ENCODE measurements at places on chromosomes 7 and 10.

- no peak for DNase-seq
Observed at GRCh38 chr7:5500777-5501350, 77.2 kb upstream of the TNRC18 start.

DNA sequence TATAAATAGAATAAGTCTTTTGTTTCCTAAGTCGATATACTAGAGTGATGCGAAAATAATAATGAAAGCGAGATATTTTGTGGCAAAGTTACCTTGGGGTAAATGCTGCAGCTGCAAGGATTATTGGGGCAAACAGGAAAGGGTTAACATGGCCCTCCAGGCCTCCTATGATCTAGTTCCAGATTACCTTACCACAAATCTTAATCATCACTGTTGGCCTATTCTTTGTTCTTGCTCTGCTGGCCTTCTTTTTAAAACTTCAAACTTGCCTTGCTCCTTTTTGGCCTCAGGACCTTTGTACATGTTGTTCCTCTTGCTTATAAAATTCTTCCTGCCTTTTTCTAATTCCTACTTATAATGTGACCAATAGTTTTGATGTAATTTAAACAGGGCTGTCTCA is 81.5 kb downstream of the SEMA3C start:
- DNase-seq = no peak

DNA sequence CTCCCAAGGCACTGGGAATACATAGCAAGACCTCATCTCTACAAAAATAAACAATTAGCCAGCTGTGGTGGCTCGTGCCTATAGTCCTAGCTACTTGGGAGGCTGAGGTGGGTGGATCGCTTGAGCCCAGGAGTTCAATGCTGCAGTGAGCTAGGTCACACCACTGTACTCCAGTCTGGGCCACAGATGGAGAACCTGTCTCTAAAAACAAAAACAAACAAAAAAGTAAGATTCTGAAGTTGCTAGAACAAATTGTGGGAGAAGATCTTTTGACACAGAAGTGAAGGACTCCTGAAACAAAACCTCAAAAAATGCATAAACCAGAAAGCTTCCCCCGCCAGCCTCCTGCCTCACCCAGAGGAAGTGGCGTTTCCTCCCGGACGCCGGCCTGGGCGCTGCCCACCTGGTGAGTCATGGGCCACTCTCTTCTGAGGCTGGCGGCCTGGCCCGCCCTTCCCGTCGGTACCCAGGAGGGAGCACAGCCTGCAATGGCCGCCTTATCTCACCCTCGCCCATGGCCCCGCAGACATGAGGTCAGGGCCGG is 25.4 kb upstream of the ELN start:
- DNase-seq = peak; percentile 56

- peak; percentile 79 for DNase-seq
Observed at GRCh38 chr10:12780634-12781601, 220.6 kb downstream of the CCDC3 start.

- DNase-seq = no peak
Observed at GRCh38 chr10:6388261-6388893, 185.6 kb downstream of the PFKFB3 start.

- no peak for DNase-seq
Observed at GRCh38 chr10:34413214-34413613, 401.9 kb downstream of the PARD3 start.

- DNase-seq = no peak
Observed at GRCh38 chr7:134643131-134643530, 3.5 kb upstream of the BPGM start.

DNA sequence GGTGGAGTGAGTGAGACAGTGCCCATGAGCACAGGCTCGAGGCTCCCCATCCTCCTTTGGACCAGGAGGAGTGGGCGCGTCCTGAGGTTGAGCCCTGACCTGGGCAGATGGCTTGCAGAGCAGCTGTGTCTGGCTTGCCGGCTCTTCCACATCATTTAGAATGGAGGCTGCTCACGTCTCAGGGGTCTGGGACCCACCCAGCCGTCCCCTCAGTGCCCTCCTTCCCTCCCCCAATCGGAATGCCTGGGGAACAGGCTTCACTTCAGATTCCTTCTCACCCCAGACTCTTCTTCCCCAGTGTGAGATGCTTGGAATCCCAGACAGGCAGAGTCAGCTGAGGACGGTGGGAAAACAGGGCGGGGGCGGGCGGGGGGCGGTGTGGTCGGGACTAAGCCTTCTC is 968.6 kb upstream of the ZNF722 start:
- no peak for DNase-seq

DNA sequence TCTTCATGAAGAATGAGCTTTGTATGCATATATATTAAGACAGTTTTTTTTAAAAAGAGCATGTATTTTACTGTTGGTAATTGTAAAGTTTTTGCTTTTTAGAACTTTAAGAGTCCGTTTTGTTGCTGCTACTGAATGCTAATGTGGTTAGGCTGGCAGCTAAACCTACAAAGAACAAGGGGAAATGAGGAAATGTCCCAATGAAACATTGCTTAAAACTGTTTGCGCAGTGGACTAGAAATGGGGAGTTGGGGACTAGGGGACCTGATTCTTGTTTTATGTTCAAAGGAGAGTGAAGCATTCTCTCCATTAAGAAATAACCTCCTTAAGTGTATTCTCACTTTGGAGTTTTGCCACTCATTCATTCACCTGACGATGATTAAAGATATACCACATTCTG is 5.7 kb downstream of the NRF1 start:
- no peak for DNase-seq

DNA sequence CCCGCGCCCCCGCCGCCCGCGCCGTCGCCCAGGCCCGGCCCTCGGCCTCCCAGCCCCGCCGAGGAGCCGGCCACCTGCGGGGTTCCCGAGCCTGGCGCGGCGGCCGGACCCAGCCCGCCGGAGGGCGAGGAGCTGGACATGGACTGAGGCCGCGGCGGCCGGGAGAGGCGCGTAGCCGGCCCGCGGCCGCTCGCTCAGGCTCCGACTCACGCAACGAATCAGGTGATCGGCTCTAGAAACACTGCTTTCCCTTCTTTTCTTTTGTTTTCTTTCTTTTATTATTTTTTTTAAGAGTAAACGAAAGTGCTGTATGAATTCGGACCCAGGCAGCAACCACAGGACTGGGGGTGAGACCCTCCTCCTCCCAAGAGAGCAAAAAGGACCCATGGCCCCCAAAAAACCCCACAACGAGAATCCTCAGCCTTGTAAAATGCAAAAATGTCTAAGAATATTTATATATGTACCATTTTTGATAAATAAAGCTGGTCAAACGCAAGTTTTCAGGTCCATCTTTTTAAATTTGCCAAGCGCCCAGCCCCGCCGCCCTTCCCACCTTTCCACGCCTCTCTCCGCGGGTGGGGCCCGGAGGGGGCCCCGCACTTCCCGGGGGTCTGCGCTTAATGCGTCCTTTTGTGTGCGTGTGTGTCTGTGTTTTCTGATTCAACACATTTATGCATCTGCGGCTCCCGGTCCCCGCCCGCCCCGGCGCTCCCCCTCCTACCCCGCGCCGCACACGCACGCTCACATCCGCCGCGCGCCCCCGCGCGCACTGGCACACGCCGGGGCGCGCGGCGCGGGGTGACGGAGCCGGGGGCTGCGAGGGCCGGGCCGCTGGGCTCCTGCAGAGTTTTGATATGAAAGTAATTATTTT is 4.4 kb downstream of the UNCX start:
- DNase-seq = no peak

GRCh38 chr10:52376694-52377354 is 62.7 kb downstream of the DKK1 start:
- DNase-seq = no peak

GRCh38 chr10:58164517-58164916 is 103.2 kb downstream of the IPMK start:
- DNase-seq = no peak

GRCh38 chr10:27783660-27784059 is 38.0 kb upstream of the MKX start:
- no peak for DNase-seq

- no peak for DNase-seq
Observed at GRCh38 chr7:106954840-106955239, 89.7 kb upstream of the PRKAR2B start.

DNA sequence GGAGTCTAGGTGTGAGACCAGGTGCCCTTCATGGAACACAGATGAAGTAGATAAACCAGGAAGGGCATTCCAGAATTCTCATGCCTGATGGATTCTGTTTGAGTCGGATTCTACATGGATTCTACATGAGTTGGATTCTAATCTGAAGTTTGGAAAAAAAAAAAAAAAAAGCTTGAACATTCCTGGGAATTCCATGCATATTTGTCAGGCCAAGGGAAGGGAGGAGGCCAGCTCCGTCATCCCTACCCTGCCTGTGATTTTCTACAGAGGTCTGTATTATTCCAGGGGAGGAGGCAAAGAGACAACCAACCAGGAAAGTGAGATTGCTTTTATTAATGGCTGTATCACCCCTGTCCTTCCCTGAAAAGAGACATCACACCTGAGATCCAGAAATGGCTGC is 27.8 kb upstream of the EBLN1 start:
- no peak for DNase-seq

- DNase-seq = no peak
Observed at GRCh38 chr7:10429511-10429910, 544.2 kb upstream of the PHF14 start.

GRCh38 chr7:51160990-51161615 is 155.5 kb downstream of the COBL start:
- DNase-seq = peak; percentile 72

DNA sequence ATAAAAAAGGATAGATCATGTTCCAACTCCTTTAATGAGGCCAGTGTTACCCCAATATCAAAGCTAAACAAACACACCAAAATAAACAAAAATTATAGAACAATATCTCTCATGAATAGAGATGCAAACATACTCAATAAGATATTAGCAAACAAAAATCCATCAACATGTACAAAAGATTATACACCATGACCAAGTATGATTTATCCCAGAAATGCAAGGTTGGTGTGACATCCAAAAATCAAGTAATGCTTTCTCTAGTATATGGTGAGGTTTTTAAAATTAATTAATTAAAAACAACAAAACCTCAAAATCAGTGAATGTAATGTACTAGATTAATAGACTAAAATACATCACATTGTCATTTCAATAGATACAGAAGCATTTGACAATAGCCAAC is 11.0 kb upstream of the MSMB start:
- DNase-seq = no peak

DNA sequence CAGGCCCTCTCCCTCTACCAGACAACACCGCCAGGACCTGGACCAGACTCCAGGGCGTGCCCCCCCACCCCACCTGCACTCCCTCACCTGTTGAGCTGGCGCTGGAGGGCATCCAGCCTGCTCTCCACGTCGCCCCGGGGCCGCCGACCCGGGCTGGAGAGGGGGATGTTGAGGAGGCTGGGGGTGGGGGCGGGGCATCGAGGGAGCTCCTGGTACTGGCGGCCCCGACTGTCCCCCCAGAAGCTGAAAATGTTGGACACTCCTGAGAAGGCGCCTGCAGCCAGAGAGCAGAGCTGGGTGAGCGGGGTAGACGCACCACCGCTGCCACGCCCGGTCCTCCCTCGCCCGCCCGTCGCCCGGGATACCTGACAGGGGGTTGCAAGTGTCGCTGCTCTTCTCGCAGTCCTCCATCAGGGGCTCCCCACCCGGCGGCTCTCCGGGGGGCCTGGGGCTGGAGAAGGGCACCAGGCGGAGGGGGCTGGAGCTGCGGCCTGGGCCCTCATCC is 30.8 kb downstream of the KCNH2 start:
- DNase-seq = no peak

All from activated CD8-positive, alpha-beta memory T cell treated with anti-CD3 and anti-CD28 coated beads, Interleukin-2, amount 50 U/mL, for 48 hours (primary cell).